NCI-H345 (cell line): ENCODE measurements at places on chromosomes 4 and X.

- no peak for DNase-seq
Measured at GRCh38 chr4:68960294-68961163, 8.9 kb upstream of the UGT2A3 start.

DNA sequence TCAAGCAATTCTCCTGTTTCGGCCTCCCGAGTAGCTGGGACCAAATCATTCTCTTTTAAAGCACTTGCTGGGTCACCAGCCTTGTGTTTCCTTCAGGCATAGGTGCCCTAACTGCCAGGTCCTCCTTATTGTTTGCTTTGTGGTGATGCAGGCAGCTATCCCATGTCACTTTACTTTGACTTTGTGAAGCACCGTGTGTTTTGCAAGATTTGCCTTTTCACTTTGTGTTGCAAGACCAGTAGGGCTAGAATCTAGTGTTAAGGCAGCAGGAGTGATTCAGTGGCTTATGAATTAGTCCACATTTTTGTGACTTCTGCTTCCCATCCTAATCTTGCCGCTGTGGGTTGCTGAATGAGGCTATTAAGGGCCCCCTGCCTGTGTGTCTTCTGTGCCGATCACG, 20.2 kb downstream of the SYAP1 start:
- DNase-seq, result no peak

GRCh38 chr4:153083447-153083947, 120.7 kb upstream of the TRIM2 start:
- DNase-seq, result peak; percentile 72

DNA sequence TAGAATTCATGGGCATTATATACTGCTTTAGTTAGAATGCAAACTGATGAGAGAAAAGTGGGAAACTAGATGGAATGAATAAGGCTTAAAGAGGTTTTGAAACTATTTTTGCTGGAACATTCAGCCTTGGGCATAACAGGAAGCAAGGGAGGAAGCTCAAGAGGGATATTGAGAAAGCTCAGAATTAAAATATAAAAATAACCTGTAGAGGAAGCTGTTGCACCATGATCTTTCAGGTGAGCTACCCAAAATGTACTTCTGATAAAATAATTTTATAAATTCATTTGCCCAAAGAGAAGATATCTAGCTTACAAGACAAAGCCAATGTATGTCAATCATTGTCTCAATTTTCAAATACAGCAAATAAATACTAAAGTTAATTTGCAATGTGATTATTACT, 11.3 kb downstream of the GC start:
- DNase-seq, result no peak

DNA sequence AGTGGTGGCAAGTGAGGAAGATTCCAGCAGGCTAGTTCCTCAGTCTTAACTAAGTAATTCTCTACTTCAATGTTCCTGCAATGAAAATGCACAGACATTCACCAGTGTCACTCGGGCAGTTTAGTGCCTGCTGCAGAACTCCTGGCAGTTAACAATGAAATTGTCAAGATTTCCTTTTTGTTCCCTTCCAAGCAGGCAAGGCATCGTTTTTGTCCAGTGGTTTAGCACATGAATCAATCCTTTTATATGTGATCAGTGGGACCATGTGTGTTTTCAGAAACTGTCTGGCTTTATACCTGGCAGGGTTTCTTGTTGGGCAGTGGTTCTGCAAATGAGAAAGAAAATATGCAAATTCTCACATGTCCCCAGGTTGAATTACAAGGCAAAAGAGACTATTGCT, 122.2 kb downstream of the GBA3 start:
- DNase-seq, result no peak

GRCh38 chr4:52743444-52744019, 7.7 kb downstream of the ERVMER34-1 start:
- DNase-seq, result no peak

GRCh38 chr4:106463622-106464021, 95.0 kb upstream of the GIMD1 start:
- DNase-seq, result no peak

GRCh38 chrX:151722241-151722846, 6.5 kb downstream of the FATE1 start:
- DNase-seq, result no peak

DNA sequence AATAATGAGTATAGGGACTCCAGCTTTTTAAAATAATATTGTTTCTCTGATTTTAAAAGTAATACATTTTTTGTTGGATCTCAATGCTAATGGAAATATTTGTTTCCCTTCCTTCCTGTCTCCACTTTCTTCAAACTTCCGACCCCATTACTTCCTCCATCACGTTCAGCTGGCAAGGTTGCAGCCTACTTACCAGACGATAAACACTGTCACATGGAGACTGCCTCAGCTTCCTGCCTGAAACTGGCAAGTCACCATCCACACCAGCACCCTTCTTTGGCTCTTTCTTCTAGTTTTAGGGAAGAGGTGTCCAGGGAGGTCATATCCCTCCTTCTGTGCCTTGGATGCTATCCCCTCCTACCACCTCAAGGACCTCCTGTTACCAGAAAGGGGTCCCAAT, 3.4 kb upstream of the INTU start:
- DNase-seq, result no peak

DNA sequence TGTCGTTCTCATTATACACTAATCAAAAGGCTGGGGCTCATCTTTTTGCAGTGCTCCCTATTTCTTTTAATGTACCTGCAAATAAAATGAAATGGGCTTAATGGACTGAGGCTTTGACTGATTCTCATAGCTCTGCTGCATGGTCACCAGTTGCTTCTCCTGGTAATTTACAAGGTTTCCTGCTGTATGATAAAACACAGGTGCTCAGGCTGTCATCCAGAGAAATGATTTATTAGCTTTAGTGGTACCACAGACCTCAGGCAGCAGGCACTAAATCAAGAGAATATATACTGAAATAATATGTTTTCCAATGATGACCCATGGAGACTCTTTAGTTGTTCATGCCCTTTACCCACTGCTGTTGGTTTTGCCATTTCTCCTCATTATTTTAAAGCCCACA, 137.7 kb downstream of the C4orf33 start:
- DNase-seq, result no peak

- no peak for DNase-seq
Measured at GRCh38 chr4:119971431-119972084, 95.1 kb downstream of the MAD2L1 start.

GRCh38 chr4:68184923-68185322, 55.3 kb upstream of the TMPRSS11F start:
- DNase-seq, result no peak
